ENCODE measurements at places on chromosomes 7 and 10.

GRCh38 chr10:43204943-43205671 is 61.8 kb downstream of the RASGEF1A start:
- no peak for DNase-seq

- DNase-seq: no peak
These were observed 248.1 kb upstream of the LRRN3 start for GRCh38 chr7:110842796-110843195.

DNA sequence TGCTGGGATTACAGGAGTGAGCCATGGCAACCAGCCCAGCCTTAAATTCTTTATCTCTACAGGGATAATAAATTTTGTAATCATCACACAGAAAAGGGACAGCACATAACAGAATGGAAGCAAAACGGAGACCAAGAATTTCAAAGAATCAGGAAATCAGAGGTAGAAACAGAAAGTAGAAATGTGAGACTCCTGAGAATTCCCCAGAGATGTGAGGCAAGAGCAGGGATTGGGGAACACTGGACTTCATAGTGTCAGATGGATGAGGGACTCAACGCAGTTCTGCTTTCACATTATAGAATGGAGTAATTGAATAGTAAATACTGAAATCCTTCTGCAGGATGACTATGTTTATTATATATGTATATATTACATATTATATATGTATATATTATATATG is 52.5 kb upstream of the MPP7 start:
- DNase-seq: no peak

DNA sequence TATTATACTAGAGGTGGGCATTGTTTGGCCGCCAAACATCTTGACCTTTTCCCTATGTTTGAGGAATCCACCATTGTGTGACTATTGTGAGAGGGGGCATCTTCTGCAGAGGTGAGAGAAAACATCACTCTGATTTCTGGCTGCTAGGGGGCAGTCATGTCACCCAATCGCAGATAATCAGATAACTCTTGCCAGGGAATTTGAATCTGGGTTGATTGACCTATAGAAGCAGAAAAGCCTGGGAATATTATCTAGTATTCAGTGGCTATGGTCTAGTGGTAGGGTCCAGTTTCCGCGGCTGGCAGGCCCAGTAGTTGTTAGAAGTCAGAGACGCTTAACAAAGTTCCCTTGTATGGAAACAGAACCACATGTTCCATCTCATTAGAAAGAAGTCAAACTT is 808.5 kb downstream of the PHTF2 start:
- no peak for DNase-seq

DNA sequence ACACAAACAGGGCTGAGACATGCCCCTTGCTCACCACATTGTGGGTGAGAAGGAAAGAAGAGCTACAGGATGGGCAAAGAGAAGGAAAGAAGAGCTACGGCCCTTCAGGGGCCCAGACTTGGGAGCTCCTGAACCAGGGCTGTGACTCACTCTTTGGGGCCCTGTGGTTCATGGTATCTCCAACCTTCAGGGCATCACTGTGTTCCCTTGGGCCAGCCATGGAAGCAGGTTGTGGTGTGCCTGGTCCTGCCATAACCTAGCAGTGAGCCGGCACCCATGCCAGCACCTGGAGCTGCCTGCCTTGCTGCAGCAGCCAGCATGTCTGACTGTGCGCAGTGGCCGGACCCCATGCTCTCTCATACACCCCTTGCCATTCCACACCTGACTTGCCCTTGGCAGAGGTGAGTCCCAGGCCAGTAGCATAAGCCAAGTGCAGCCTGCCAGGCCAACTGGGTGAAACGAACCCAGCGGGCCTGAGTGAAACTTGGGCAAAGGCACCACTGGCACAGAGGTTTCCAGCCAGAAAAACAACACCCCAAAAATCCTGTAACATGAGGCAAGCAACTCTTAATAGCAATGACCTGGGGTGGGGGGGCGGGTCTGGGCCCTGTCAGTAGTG is 89.0 kb upstream of the CACUL1 start:
- no peak for DNase-seq

- DNase-seq: no peak
These were observed 195.5 kb upstream of the CDC14C start for GRCh38 chr7:48728799-48729198.

- DNase-seq: no peak
These were observed 49.4 kb downstream of the HTRA1 start for GRCh38 chr10:122510736-122511135.

DNA sequence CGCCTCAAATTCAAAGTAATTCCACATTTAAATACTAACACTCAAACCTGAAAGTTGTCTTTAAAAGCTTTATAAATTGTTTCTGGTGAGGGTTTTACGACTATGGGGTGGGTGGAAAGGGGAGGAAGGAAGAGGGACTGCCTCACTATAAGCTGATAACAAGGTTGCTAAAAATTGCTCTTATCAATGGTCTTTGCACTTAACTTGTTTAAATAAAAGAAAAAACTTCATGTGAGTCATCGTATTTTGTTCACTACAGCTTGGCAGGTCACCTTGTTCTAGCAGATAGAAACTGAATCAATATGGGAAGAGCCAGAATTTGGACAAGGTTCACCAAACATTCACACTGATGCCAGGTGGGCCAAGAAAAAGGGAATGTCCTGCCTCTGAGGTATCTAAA is 129.2 kb downstream of the TES start:
- no peak for DNase-seq

GRCh38 chr10:8044908-8045725 is 9.4 kb upstream of the GATA3 start:
- DNase-seq: no peak

- peak; percentile 53 for DNase-seq
These were observed 11.9 kb upstream of the PLEKHA1 start for GRCh38 chr10:122362621-122363020.

GRCh38 chr7:80832006-80832405 is 86.8 kb downstream of the SEMA3C start:
- no peak for DNase-seq

- DNase-seq: no peak
These were observed 844 bp downstream of the GRM3 start for GRCh38 chr7:86644282-86645224.

DNA sequence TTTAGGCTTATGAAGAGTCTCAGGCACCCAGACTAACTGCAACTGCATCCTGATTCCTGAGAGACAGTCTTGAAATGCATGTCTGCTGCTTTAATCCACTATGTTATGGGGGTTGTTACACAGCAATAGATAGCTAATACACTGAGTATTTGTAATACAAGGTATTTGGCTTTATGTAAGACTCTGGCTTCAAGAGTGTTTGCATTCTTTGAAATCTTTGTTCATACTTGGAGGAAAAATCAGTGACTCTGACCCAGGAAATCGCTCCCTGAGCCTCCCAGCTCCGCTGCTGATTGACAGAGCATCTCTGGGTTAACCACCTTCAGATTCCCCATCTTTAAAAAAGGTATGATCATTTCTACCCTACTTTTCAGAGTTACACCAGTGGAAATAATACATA is 133.9 kb downstream of the MTPAP start:
- DNase-seq: no peak

GRCh38 chr10:22103701-22104470 is 100.4 kb upstream of the DNAJC1 start:
- DNase-seq: no peak

DNA sequence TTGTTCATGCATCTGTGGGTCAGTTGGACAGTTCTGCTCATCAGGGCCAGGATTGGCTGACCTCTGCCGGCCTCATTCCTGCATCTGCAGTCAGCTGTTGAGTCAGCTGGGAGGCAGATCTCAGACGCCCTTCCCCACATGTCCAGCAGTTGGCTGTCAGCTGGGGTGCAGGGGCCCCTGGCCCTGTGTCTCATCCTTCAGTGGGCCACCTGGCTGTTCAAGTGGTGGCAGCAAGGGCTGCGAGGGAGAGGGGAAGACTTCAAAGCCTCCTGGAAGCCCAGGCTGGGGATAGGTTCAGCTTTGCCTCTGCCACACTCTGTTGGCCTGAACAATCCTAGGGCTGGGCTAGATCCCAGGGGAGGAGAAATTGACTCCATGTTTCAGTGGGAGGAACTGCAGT is 33.2 kb downstream of the TACR2 start:
- DNase-seq: no peak

- peak; percentile 53 for DNase-seq
These were observed 199.5 kb upstream of the NFE2L3 start for GRCh38 chr7:25952261-25953057.

DNA sequence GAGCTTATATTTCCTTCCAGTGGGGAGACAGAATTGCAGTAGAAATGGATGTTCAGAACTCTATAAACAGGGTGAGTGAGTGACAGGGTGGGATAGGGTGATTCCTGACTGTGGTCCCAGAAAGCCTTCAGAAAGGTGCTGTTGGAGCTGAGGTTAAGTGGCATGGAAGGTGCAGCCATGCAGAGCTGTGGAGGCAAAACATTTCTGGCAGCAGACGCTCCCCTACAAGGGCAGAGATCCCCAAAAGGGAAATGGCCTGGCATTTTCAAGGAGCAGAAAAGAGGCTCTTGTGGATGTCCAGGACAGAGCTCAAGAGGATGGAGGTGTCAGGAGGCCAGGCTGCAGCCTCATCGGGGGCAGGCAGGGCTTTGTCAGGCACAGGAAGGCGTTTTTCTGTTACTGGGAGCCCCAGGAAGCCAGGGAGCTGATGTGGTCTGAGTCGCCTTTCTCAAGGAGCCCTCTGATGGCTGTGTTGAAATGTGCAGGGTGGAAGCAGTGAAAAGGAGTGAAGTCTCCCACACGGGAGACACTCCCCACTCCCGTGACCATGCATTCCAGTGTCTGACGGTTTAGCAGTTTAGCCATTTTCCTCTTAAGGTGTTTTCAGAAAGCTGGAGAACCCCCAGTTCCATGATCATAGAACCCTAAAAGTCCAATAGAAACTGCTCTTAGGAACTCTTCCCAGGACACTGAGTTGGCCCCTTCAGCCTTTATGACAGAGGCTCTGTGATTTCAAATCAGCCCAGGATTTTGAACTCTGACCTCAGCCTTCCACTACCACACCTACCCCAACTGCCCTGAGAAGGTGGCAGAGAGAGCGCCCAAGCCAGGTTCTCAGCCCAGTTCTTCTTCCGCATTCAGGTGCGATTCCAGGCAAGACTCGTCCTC is 96.2 kb downstream of the C10orf105 start:
- no peak for DNase-seq

DNA sequence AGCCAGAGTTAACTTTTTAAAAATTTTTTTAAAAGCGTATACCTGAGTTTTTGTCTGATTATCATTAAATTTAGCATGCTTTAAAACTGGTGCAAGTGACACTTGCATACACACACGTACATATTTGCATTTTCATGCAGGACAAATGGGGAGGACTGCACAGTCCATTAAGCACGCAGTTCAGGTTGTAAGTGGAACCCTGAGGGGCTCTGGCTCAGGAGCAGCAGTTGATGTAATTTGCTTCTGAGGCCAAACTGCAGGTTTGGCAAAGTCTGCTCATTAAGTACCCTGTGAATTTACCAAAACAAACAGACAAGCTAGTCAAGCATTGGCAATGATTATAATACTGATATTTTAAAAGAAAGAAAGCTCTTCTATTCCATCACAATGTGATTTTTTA is 215.8 kb upstream of the PFKP start:
- DNase-seq: no peak

GRCh38 chr10:97499561-97500296 is 1.0 kb downstream of the UBTD1 start:
- DNase-seq: peak; percentile 95

DNA sequence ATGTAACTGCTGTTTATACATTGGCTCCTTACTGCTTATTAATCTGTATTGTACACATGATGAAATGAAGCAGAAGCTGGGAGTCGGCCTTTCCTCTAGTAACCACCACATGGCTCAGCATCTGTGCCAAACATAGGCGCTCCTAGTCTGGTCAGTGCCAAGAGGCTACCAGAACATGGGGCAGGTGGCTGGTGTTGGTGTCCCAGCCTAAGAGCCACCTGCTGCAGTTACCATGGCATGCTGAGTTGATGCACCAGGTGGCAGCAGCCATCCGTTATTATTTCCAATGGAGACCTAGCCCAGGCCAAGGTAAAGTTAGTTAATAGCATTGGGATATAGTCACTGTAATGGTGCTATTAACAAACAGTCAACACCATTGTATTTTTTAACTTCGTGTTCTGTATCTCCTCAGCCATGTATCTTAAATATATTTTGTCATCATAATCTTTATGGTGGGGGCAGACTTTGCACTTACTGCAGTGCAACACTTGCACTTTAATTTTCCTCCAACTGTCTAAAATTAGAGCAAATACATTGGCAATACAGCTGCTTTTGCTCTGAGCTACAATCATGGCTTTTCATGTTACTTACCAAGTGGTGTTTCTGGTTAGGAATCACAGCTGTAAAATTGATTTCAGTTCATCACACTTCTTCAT is 33.1 kb downstream of the HBP1 start:
- no peak for DNase-seq

- peak; percentile 89 for DNase-seq
These were observed 493.4 kb downstream of the TNS3 start for GRCh38 chr7:47088329-47089067.

- no peak for DNase-seq
These were observed 36.5 kb downstream of the JMJD1C start for GRCh38 chr10:63429281-63429680.

DNA sequence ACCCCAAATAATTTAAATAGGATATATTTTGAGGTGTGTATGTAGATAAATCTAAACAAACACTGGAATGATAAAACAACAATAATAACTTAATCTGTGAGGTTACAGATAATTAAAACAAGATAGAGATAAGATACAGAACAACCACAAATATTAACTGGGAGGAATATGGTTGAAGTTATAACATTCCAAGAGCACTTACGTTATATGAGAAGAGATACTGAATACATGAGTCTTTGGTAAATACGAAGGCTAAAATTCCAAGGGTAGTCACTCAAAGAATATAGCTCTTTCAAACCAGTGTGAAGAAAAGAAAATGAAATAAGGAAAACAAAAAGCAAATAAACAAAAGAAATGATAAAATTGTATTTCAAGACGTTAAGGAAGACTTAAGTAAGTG is 76.0 kb upstream of the MYO3A start:
- no peak for DNase-seq

GRCh38 chr10:32207544-32207943 is 139.4 kb downstream of the EPC1 start:
- no peak for DNase-seq

GRCh38 chr7:2266911-2267310 is 24.9 kb downstream of the NUDT1 start:
- no peak for DNase-seq

GRCh38 chr10:124568339-124568738 is 106.7 kb downstream of the LHPP start:
- DNase-seq: no peak

GRCh38 chr10:93947055-93947454 is 46.7 kb upstream of the PLCE1 start:
- DNase-seq: no peak

DNA sequence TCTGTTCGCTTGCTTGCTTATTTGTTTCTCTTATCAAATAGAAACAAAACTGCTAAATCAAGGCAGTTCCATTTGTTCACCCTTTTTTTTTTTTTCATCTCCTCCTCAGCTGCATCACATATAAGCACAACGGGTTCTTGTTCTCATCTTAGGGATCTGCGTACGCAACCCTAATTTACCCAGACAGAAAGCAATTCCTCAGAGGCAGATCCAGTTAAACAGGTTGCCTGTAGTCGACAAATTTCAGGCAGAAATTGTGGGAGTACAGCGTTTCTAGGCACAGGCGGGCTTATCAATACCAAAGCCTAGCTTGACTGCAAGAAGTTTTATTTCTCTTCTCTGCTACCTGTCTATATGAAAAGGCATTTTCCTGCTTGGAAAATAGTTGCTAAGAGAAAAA is 565.4 kb downstream of the NXPH1 start:
- no peak for DNase-seq
